ENCODE measurements at places on chromosomes 2 and 18.

GRCh38 chr2:48519593-48519992 lies 10.4 kb upstream of the STON1 start:
- DNase-seq, result no peak

DNA sequence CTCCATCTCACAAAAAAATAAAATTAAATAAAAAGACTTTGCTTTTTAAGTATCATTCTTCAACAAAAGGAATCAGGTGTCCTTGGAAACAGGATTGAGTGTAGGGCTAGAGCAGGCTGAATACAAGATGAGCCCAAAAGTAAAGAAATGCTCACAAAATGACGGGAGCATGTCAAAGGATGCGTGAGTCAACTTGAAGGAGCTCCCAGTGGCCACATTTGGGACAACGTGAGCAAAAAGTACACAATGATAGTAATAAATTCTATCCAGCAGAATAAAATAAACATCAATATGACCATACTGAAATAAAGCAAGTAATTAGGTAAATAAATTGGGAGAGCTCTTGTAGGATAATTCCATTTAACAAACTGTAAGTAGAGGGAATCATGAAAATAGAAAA lies 220.7 kb downstream of the PHLPP1 start:
- DNase-seq, result no peak

- DNase-seq, result no peak
These were observed 5.4 kb downstream of the ITGAV start for GRCh38 chr2:186595219-186595618.

DNA sequence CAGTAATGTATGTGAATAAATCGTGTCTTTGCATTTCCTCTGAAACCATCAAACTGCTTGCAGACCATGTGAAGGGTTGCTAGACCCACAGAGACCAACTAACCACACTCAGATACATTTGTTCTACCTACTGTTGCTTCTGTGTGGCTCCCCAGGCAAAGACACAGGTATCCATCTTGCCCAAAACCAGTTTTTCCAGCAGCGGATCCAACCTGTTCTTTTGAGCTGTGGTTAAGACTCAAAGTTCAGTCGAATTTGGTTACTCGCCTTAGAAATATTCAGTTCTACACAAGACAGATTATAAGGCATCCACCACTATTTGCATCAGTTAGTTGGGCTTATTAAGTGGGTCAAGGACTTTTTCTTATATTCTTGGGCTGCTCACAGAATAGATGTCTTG lies 276.2 kb upstream of the EPHA4 start:
- no peak for DNase-seq

DNA sequence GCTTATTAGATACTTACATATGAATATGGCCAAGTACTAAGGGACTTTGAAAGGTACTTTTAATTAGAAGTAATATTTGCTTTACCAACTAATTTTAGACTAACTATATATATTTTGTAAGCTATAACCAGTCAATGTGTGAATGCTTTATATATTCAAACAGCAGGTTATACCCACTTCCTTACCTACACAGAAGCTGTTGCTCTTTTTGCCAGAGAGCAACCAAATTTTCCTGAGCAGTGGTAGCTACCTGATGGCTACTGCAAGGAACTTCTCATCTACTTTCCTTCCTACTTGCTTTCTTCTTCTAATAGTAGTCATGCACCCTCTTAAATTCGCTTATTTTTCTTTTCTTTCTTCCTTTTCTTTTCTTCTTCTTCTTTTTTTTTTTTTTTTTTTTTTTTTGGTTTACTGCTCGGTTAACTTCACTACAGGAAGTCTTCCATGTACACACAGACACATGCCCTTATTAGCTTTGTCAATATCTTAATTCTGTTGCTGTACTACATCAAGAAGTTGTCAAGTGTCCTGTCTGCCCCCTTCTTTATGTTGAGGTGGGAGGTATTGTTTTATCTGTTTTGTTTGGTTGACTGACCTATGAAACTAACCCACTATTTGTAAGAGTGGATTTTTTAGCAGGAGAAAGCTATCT lies 95.0 kb downstream of the EPC2 start:
- DNase-seq, result no peak

DNA sequence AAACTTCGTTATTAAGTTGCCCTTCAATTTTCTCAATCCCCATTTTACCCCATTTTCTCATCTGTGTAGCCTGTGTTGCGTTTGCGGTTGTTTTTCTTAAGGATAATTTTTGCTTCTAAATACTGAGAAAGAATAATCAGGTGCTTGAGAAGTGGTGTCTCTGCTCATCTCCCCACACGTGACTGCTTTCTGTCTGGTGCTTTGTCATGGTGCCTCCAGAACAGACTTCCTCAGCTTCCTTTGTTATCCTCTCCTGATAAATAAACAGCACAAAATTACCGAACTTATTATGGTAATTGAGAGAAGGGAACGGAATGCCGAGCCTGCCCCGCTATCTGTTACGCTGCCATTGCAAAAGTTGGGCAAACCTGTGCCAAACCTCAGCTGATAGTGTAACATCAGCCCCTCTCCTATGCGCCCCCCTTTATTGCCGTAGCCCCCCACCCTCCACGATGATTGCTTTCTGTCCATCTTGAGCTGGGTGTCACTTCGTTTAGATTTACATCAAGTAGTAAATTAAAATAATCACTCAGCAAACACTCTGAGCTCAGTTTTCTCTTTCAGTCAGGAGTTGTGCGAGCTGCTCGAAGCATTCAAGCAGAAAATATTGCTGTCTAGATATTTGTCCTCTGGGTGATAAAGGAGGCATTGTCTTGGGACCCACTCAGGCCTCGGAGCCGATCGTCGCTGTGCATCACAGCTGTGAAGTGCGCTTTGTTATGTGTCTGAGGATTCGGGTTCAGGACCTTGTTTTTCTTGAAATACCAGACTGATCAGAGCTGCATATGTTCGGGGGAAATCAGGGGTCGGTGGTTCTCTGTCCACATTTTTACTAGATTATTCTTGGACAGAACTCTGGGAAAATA lies 1008.5 kb upstream of the FANCL start:
- DNase-seq, result peak; percentile 68

Data from NCI-H1417 treated with DMSO at 0.1 percent for 48 hours (cell line).